Fibroblast of the aortic adventitia (primary cell): ENCODE measurements at places on chromosomes 3 and 15. TPM values are rescaled to one million over a fixed set of nuclear protein-coding genes. Genes with fewer than 3 reads are reported as not detected.

DNA sequence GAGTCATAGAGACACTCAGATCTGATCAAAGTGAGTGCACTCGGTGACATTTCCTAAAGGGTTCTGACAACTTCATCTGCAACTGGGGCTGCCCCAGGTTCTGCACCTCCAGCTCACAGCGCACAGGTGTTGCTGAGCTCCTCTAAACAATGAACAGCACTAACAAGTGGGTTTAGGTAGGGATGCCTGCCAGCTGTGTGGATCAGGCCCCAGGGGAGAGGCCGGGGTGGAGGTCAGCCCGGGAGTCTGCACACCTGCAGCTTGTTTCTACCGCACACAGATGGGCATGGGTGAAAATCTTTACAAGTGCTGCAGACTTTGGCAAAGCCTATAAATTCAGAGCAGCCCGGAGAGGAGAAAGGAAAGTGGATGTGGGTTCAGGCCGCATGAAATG lies 355 bp downstream of the FBXW12 start:
- DNase-seq, result no peak

GRCh38 chr3:24264011-24264410 lies 230.6 kb downstream of the THRB start:
- DNase-seq, result no peak

- peak; percentile 38 for DNase-seq
These were observed 1.5 kb downstream of the MSL2 start for GRCh38 chr3:136194409-136195257.

- DNase-seq, result no peak
These were observed 4.5 kb downstream of the MYO9A start for GRCh38 chr15:72113347-72114031.

- DNase-seq, result peak; percentile 9
These were observed 6.7 kb downstream of the ARGFX start for GRCh38 chr3:121574449-121574848.

SPATA12 gene
- total RNA-seq, result 0.09 TPM in 1 of 2 replicates, not detected in the other

SMAD6 gene
- total RNA-seq, result 17.4 and 27.2 TPM in 2 replicates

SMCO1 gene
- not detected in 2 replicates for total RNA-seq
